GM23338 (cell line): ENCODE measurements at places on chromosomes 16 and 17.
A peak's percentile ranks its signal among the peaks of the same experiment; 100 is the strongest.

DNA sequence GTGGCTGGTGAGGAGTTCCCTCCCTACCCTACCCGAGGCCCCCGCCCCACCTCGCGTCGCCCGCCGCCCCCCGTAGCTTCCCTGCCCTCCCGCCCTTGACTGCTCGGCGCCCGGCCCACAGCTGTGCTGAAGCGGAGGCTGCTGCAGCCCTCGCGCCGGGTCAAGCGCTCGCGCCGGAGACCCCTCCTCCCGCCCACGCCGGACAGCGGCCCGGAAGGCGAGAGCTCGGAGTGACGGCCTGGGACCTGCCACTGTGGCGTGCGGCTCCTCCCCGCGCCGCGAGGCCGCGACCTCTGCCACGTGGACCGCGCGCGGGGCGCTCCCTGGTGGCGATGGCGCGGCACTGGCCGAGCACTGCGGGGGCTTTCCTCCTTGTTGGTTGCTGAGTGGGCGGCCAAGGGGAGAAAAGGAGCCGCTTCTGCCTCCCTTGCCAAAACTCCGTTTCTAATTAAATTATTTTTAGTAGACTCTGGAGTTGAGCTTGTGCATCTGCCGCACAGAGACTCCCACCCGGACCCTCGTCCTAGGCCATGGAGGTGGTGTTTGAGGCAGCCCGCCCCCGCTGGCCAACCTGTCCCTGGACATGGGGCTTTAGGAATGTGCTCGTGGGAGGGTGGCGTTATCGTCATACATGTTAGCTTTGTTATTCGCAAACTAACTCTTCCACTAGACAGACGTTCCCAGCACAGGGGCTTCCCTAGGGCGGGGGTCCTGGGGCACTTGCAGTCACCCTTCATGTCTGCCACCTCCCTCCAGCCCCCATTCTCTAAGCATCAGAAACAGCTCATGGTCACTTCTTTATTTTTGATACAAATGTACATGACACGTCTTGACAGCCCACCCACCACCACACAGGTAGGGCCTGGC, 4.4 kb downstream of the TP53I13 start:
- H3K36me3 ChIP-seq = no peaks in the 10 kb centered on the region; the same call in 1 of the 2 replicates
- peak overlapping the region; percentile 48 for H3K4me3 ChIP-seq
- DNase-seq = peak; percentile 67
- no peak overlapping the region for H3K27ac ChIP-seq

- H3K27ac ChIP-seq = no peak overlapping the region
- no peak for DNase-seq
- no peak overlapping the region for H3K4me3 ChIP-seq
- no peaks in the 10 kb centered on the region for H3K27me3 ChIP-seq
Measured at GRCh38 chr16:1278477-1278876, 22.6 kb downstream of the TPSD1 start.

- no peak overlapping the region for H3K4me3 ChIP-seq
- H3K27me3 ChIP-seq = no peaks in the 10 kb centered on the region
- DNase-seq = peak; percentile 5
- no peaks in the 10 kb centered on the region for H3K4me1 ChIP-seq
- H3K27ac ChIP-seq = no peak overlapping the region
- H3K36me3 ChIP-seq = 0 out of 2 replicates have a peak, but pooled peaks cover 10% of the 10 kb centered on the region
Measured at GRCh38 chr17:9568957-9569588, 6.5 kb downstream of the STX8 start.

- H3K4me1 ChIP-seq = no peaks in the 10 kb centered on the region
- no peak for DNase-seq
- H3K27ac ChIP-seq = no peak overlapping the region
Measured at GRCh38 chr17:38685491-38685890, 10.7 kb upstream of the EPOP start.

DNA sequence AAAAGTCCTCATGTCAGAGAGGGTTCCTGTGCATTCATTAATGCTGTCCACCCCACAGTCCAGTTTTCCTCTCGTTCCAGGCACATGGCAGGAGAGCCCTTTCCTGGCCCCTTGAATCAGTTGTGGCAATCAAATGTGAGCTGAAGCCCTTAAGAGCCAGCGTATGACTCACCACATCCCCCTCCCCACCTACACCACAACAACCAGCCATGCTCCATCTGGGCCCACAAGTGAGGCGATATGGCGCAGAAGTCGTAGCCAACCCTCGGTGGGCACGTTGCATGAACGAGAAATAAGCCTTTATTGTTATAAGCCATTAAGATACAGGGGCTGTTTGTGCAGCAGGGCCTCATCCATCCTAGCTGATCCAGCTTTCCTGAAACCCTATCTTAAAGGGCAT, 28.2 kb downstream of the GRIN2A start:
- no peak overlapping the region for H3K4me3 ChIP-seq
- no peaks in the 10 kb centered on the region for H3K27me3 ChIP-seq
- no peaks in the 10 kb centered on the region for H3K36me3 ChIP-seq
- no peaks in the 10 kb centered on the region for H3K4me1 ChIP-seq
- no peak for DNase-seq
- no peak overlapping the region for H3K27ac ChIP-seq

- no peak overlapping the region for H3K27ac ChIP-seq
- peaks cover 63% of the 10 kb centered on the region for H3K4me1 ChIP-seq
- H3K4me3 ChIP-seq = no peak overlapping the region
Measured at GRCh38 chr16:73888840-73889490, 407.6 kb upstream of the PSMD7 start.

DNA sequence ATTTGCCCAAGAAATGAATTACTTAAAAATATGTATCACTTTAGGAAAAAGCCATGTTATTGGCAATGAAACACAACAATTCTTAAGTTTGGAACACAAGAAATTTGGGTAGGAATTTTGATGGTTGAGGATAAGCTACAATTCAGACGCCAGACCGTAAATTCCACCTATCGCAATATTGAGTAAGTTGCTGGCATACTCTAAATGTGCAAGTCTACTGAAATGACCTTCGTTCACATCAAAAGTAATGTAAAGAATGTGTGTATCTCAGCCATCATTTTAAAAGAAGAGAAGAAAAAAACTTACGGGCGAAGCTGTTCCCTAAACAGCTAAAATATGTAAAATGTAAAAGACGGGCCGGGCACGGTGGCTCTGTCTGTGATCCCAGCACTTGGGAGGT, 33.4 kb downstream of the UBE2G1 start:
- DNase-seq = no peak
- H3K27ac ChIP-seq = no peak overlapping the region
- H3K4me1 ChIP-seq = peaks cover 51% of the 10 kb centered on the region
- H3K4me3 ChIP-seq = no peak overlapping the region
- no peaks in the 10 kb centered on the region for H3K36me3 ChIP-seq

DNA sequence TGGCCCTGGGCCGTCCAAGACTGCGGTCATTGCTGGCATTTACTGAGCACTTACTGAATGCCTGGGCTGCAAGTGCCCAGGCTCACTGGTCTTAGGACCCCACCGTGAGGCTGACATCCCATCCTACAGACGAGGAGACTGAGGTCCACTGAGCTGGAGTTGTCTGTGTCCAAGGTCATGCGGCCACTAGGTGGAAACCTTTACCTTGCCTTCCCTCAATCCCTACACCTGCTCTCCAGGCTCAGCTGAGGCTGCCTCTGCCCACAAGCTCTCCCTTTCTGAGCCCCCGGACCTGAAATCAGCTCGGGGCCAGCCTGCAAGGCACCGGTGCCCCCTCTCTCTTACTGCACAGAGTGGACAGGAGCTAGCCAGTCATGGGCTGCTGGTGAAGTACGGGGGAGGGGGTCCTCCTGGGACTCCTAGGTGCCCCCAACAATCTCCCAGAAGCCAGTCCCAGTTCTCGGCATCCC, 1.5 kb downstream of the CASKIN1 start:
- DNase-seq = peak; percentile 89
- no peaks in the 10 kb centered on the region for H3K36me3 ChIP-seq
- H3K4me3 ChIP-seq = peak overlapping the region; percentile 75
- H3K27ac ChIP-seq = no peak overlapping the region

DNA sequence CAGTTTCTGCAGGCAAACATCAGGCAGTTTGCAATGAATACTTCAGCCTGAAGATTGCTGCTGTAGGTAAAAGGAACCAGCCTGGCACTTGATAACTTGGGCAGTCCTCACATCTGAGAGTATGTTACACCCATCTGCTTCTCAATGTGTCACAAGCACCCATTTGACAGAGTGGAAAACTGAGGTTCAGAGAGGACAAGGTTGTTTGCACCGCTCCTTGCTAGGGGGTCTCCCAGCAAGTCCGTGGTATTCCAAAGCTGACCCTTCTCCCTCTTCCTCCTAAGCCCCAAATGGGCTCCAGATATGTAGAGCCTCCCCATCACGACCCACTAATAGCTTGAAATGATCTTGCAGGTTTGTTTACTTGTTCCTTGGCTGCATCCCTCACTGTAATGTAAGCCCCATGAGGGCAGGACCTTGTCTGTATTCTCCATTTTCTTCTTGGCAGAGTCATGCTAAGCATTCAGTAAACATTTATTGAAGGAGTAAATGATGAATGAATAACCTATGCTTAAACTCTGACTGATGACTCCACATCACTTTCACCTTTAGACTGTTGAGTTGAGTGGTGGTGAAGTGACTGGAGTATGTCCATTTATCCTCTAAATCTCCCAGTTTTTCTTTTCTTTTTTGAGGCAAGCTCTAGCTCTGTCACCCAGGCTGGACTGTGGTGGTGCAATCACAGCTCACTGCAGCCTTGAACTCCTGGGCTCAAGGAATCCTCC, 26.4 kb downstream of the HNF1B start:
- no peak for DNase-seq
- H3K4me1 ChIP-seq = no peaks in the 10 kb centered on the region

- H3K27ac ChIP-seq = no peak overlapping the region
- no peak overlapping the region for H3K4me3 ChIP-seq
- H3K27me3 ChIP-seq = no peaks in the 10 kb centered on the region
- H3K36me3 ChIP-seq = peaks cover 28% of the 10 kb centered on the region
Measured at GRCh38 chr16:56832768-56833167, 32.2 kb upstream of the SLC12A3 start.

DNA sequence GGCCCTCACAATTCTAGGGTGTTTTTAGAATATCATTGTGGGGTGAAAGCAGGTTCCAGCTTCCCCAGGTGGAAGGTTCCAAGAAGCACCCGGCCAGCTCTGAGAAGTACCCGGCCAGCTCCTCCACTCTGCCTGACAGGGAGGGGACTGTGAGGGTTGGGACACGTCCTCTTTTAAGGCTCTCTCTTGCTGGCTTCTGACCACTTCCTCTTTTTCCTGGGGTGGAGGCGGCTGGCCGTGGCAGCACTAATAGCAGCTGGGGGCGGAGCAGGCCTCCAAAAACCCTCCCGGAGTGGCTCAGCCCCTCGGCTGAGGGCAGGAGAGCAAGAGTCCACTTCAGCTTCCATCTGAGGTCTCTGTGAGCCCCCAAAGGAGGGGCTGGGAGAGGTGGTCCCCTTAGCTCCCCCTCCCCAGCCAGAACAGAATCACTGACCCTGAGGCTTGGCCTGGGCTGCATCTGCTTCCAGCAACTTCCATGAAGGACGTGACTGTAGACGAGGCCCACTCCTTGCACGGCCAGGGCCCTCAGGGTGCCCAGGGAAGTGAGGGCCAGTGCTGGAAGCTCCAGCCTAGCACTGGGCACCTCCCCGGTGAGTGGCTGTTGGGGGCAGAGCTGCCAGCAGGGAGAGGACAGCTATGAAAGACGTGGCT, 26.7 kb upstream of the PLCG2 start:
- no peak overlapping the region for H3K27ac ChIP-seq
- H3K27me3 ChIP-seq = no peaks in the 10 kb centered on the region

DNA sequence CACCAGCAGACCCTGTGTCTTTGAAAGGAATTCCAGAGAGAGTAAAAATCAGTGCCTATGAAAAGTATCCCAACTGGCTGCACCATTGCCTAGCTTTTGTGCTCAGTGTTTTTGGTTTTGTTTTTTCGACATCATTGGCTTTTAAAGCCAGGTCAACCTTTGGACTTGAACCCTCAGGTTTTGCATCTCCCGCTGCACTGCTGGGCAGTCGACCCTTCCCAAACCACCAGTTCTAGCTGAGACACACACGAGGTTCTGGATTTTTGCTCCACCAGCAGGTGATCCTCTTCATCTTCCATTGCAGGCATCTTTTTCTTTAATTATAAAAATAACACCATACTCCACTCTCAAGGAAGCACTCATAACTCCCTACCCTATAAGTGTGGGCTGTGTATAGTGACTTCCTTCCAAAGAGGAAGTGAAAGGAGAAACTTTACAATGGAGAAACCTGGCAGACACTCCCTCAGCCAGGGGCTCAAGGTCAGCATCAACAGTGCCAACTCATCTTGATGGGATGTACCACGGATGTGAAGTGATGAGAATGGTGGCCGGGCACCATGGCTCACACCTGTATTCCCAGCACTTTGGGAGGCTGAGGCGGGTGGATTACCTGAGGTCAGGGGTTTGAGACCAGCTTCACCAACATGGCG, 57.8 kb downstream of the BMERB1 start:
- no peak overlapping the region for H3K4me3 ChIP-seq
- H3K27ac ChIP-seq = no peak overlapping the region
- no peaks in the 10 kb centered on the region for H3K4me1 ChIP-seq
- H3K27me3 ChIP-seq = no peaks in the 10 kb centered on the region
- no peak for DNase-seq

- no peaks in the 10 kb centered on the region for H3K36me3 ChIP-seq
- H3K4me1 ChIP-seq = no peaks in the 10 kb centered on the region
- DNase-seq = no peak
- H3K4me3 ChIP-seq = no peak overlapping the region
- H3K27me3 ChIP-seq = no peaks in the 10 kb centered on the region
Measured at GRCh38 chr16:76946879-76947278, 244.1 kb upstream of the MON1B start.

- peaks cover 25% of the 10 kb centered on the region for H3K4me1 ChIP-seq
- peak; percentile 53 for DNase-seq
- peak overlapping the region; percentile 91 for H3K27ac ChIP-seq
- no peaks in the 10 kb centered on the region for H3K27me3 ChIP-seq
Measured at GRCh38 chr17:66549311-66549704, 246.9 kb downstream of the PRKCA start.

DNA sequence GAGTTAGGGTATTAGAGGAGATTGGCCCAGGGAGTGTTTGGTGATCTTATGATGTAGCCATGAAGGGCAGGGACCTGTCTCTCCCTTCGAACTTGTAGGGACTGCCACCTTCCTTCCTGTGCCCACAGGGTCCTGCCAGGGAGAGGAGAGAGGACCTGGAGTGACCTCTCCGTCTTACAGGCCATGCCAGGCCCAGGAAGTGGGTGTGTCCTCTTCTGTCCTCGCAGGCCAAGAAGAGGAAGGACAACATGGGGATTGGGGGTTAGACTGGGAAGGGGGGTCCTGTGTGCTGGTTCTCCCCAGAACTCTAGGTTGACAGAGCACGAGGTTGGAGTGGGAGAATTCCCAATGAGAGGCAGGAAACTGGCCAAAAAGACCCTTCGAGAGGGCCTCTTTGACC, 43.4 kb upstream of the TAC4 start:
- no peak for DNase-seq
- H3K4me1 ChIP-seq = peaks cover 17% of the 10 kb centered on the region
- peaks cover 47% of the 10 kb centered on the region for H3K27me3 ChIP-seq
- peak overlapping the region; percentile 57; the same call in 1 of the 2 replicates for H3K4me3 ChIP-seq
- no peak overlapping the region for H3K27ac ChIP-seq

GRCh38 chr17:30565073-30565935, 88.1 kb downstream of the GOSR1 start:
- no peak overlapping the region for H3K27ac ChIP-seq
- H3K4me3 ChIP-seq = no peak overlapping the region
- H3K27me3 ChIP-seq = no peaks in the 10 kb centered on the region
- H3K4me1 ChIP-seq = no peaks in the 10 kb centered on the region
- H3K36me3 ChIP-seq = no peaks in the 10 kb centered on the region
